NCI-H526 treated with DMSO at 0.1 percent for 48 hours (cell line): ENCODE measurements at places on chromosomes 3 and 15.

- DNase-seq, result no peak
Observed at GRCh38 chr3:150050510-150050909, 79.8 kb upstream of the PFN2 start.

- DNase-seq, result no peak
Observed at GRCh38 chr3:29892976-29893554, 612.2 kb downstream of the RBMS3 start.

- DNase-seq, result no peak
Observed at GRCh38 chr3:126753191-126754160, 49.4 kb downstream of the CHCHD6 start.

DNA sequence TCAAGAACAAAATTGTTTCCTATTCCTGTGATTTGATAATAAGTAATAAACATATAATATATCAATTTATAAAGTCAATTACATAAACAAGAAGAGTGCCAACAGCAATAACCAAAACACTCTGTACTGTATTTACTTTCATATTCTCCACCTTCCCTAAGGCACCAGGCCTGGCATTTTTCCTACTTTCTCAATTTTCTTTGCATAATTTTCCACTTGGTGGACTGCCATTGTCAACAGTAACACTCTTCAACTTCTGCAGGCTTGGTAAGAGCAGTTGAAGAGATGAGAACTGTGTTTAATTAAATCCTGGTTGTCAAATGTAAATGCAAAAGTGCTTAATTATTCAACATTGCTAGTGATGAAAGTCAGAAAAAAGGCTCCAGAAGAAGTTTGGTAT is 229.8 kb upstream of the PLSCR5 start:
- no peak for DNase-seq

GRCh38 chr15:48046813-48047438 is 73.9 kb upstream of the SLC24A5 start:
- no peak for DNase-seq

DNA sequence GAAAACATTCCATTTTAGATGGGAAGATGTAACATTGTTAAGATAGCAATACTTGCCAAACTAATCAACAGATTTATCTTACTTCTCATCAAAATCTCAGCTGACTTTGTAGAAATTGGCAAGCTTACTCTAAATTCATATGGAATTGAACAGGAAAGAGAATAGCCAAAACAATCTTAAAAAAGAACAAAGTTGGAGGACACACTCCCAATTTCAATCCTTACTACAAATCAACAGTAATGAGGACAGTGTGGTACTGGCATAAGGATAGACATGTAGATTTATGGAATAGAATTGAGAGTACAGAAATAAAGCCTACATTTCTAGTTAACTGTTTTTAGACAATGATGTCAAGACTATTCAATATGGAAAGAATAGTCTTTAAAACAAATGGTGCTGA is 308.3 kb downstream of the SUCLG2 start:
- DNase-seq, result no peak

DNA sequence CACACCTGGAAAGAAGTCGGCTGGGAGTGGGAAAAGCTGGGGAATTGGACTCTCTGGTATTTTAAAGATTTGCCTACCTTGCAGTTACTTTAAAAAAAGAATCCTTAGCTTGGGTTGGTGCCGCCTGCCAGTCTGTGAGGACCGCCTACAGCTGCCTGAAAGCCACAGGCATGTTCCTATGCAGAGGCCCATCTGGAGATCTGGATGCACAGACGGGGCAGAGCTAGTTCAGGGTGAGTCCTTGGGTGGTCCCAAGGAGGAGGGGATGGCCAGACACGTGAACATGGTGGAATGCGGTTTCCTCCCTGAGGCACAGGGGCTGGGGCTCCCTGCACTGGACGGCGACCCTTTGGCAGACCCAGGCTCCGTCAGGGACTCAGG is 113.2 kb upstream of the IQSEC1 start:
- DNase-seq, result no peak

DNA sequence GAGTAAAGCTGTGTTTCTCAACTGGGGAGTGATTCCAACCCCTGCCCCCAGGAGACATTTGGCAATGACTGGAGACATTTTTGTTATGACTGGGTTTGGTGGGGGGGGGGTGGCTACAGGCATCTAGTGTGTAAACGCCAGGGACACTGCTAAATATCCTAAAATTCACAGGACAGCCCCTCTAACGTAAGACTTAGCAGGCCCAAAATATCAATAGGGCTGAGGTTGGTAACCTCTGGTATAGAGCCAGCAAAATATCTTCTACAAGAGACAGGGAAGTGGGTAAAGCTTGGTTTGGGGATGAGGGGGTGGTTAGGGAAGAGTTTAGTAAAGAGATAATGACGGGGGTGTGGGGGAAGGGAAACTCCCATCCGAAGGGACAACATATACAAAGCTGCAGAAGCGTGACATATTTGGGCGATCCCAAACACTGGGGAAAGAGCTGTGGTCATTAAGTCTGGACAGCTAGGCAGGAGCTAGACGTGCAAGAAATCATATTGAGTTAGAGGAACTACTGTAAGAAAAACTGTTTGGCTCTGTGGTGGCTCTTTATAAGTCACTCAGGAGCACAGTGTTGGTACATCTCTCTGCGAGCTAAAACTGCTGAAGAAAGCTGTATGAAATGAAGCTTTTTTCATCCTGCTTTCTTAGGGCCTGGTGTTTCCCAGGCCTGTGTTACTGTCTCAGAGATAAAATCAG is 697 bp upstream of the TRIM69 start:
- no peak for DNase-seq

DNA sequence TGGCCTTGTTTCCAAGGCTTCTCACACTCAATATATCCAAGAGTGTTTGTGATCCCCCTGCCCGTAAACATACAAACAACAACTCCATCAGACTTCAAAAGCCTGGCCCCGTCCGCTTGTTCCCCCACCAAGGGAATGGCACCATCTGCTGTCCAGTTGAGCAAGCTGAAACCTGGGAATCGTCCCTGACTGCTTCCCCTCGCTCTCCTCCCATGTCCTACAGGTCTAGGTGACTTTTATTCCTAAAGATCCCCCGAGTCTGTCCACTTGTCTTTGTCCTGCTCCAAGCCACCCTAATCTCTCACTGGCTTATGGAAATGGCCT is 27.9 kb upstream of the FAM174B start:
- DNase-seq, result no peak

GRCh38 chr3:172111163-172111562 is 71.8 kb downstream of the FNDC3B start:
- DNase-seq, result no peak

DNA sequence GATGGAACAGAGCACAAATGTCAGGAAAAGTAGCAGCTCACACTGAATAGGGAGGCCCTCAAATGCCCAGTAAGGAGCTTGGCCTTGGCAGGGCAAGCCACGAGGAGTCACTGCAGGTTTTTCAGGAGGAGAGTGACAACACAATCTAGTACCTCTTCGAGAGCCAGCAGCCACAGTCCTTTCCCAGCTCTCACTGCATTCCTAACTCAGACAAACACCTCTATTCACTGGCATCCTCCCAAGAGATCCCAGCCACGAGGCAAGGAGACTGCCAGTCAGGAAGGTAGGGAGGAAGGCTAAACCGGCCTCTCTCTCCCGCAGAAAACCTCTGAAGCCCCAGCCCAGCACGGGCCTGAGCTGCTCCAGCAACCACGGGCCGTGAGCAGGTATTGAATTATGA is 146.0 kb upstream of the SMAD3 start:
- no peak for DNase-seq

GRCh38 chr3:64829331-64829730 is 141.5 kb upstream of the ADAMTS9 start:
- no peak for DNase-seq

GRCh38 chr3:72786668-72787067 is 61.6 kb downstream of the SHQ1 start:
- no peak for DNase-seq

- DNase-seq, result no peak
Observed at GRCh38 chr3:46080124-46080968, 53.1 kb upstream of the XCR1 start.

DNA sequence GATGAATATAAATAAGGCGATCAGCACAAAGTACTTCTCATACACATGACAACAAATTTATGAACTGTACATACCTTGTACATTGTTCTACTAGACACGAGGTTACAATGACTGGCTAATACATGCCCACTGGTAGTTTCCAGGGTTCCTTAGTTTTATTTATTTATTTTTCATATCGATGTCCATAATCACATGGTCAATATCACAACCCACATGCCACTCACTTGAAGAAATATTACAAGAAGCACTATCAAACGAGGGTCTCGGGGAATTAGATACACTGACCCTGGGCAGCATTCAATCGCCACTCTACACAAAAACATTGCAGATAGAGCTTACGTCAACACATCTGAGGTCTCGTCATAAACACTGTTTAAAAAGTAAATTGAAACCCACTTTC is 21.2 kb upstream of the WNT5A start:
- DNase-seq, result no peak

GRCh38 chr3:158165141-158165655 is 55.3 kb downstream of the RSRC1 start:
- no peak for DNase-seq

- DNase-seq, result no peak
Observed at GRCh38 chr15:62413786-62414185, 248.7 kb upstream of the C2CD4B start.

- no peak for DNase-seq
Observed at GRCh38 chr15:76433798-76434400, 97.3 kb downstream of the ISL2 start.

GRCh38 chr3:131591394-131592014 is 88.7 kb upstream of the MRPL3 start:
- DNase-seq, result no peak

GRCh38 chr3:148318240-148318639 is 379.5 kb upstream of the AGTR1 start:
- no peak for DNase-seq

- DNase-seq, result no peak
Observed at GRCh38 chr15:89341316-89342005, 6.8 kb upstream of the POLG start.

DNA sequence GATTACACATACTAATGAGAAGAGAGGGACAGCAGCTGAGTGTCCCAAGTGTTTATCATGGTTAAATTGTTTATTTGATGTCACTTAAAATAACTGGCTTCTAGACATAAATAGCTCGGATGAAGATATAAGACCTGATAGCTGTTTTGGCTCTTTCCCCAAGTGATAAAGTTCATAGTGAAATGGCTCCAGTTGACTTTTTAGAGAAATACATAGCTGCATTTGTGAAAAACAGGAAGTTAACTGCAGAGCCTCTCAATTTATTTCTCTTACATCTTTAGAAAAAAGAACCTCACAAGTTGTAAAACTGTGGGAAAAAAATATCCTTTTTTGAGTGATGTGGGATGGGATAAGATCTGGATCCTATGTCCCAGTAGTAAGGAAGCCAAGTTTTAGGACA is 332.9 kb upstream of the RASGRP1 start:
- DNase-seq, result no peak

DNA sequence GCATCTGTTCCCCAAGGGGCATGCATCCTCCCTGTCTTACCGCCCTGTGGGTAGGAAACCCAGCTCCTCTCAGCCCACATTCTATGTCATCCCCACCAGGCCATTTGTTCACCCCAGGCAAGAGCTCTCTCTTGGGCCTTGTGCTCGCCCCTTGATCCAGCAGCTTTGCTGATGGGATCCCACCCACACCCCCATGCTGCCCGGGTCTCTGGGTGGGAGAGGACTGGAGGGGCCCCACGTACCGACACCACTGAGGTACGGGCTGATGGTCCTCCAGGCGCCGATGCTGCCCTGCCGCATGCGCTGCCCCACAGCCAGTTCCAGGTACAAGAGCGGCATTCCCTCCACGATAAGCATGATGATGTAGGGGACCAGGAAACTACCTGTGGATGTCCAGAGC is 14.5 kb downstream of the SLC6A20 start:
- DNase-seq, result no peak
